Kidney (tissue), 22 donors: ENCODE measurements at places on chromosomes 4 and X. TPM values are rescaled to one million over a fixed set of nuclear protein-coding genes. Genes with fewer than 3 reads are reported as not detected.

GRCh38 chr4:48801016-48801715, 21.1 kb upstream of the FRYL start:
- no peaks in the 10 kb centered on the region for H3K4me1 ChIP-seq
- H3K36me3 ChIP-seq: no peaks in the 10 kb centered on the region
- H3K27ac ChIP-seq: no peak overlapping the region
- H3K4me3 ChIP-seq: no peak overlapping the region

GRCh38 chr4:48979914-48980579, 6.0 kb upstream of the CWH43 start:
- no peak overlapping the region for H3K4me3 ChIP-seq
- DNase-seq: no peak
- H3K27me3 ChIP-seq: no peaks in the 10 kb centered on the region

GRCh38 chr4:86560447-86560846, 33.7 kb upstream of the PTPN13 start:
- H3K27ac ChIP-seq: no peak overlapping the region
- H3K27me3 ChIP-seq: no peaks in the 10 kb centered on the region
- no peaks in the 10 kb centered on the region for H3K36me3 ChIP-seq

GRCh38 chrX:38379088-38379487, 26.7 kb downstream of the OTC start:
- no peak overlapping the region for H3K27ac ChIP-seq
- DNase-seq: no peak
- no peak overlapping the region for H3K4me3 ChIP-seq
- no peaks in the 10 kb centered on the region for H3K4me1 ChIP-seq

DNA sequence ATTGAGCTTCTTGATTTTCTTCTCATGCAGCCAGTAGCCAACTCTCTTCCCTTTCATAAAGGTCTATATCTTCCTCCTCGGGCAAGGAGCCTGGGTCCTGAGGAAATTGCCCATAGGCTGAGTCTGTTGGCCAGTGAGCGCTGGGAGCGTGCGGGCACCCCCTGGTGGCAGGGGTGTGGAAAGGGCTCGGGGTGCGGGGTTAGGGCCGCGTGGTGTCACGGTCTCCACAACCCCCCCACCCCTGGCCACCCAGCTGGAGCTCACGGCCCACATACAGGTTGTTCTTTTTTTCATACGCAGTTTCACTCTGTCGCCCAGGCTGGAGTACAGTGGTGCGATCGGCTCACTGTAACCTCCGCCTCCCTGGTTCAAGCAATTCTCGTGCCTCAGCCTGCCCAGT, 13.1 kb downstream of the RBM10 start:
- no peak for DNase-seq
- no peak overlapping the region for H3K4me3 ChIP-seq
- H3K27ac ChIP-seq: no peak overlapping the region
- H3K4me1 ChIP-seq: no peaks in the 10 kb centered on the region
- H3K36me3 ChIP-seq: no peaks in the 10 kb centered on the region
- H3K27me3 ChIP-seq: no peaks in the 10 kb centered on the region

RADX gene
- 4.7 TPM for total RNA-seq

GRCh38 chrX:139642241-139642927, 65.6 kb downstream of the MCF2 start:
- no peaks in the 10 kb centered on the region for H3K36me3 ChIP-seq
- H3K27me3 ChIP-seq: peaks cover 1% of the 10 kb centered on the region
- DNase-seq: peak; percentile 12

DNA sequence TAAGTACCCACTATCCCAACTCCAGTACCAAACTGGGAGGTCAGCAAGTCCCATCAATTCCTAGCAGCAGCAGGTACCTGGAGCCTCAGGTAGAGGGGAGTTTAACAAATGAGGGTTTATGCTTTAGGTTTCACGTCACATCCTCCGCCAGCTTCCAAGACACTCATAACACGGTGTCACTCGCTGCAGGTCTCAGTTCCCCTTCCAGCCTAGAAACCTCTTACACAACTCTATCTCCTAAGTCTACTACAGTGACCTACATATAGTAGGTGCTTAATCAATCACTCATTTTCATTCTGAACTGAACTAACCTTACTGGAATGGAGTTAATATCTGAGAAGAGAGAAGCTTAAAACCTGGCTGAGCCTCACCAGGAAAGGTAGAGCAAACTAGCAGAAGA, 96.0 kb downstream of the EFHC2 start:
- H3K27ac ChIP-seq: no peak overlapping the region
- H3K4me1 ChIP-seq: no peaks in the 10 kb centered on the region
- DNase-seq: no peak
- no peaks in the 10 kb centered on the region for H3K27me3 ChIP-seq

MSANTD1 gene
- total RNA-seq: 0.91 TPM

DNA sequence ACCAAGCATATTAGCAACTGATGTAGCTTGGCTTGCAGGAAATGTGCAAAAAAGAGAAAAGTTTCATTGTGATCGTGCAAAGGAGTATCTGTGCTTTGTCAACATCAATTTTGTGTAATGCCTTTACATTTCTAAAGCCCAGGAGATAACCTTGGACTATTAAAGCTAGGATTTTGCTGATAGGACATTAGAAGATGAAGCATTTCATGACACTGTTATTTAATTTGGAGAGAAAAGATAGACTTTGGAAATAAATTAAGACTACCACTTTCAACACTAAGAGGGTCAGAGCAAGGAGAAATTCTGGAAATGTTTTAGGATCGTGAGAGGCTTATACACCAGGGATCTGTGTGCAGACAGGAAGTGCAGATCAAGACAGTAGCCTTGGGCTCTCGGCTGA, 120.6 kb upstream of the MID1 start:
- H3K4me3 ChIP-seq: no peak overlapping the region
- no peak overlapping the region for H3K27ac ChIP-seq
- peaks cover 2% of the 10 kb centered on the region for H3K27me3 ChIP-seq
- H3K4me1 ChIP-seq: no peaks in the 10 kb centered on the region

- H3K27ac ChIP-seq: no peak overlapping the region
- H3K4me3 ChIP-seq: no peak overlapping the region
- no peak for DNase-seq
- H3K27me3 ChIP-seq: no peaks in the 10 kb centered on the region
Measured at GRCh38 chr4:113675731-113676697, 85.5 kb downstream of the CAMK2D start.

GRCh38 chrX:132169554-132169953, 41.7 kb upstream of the FRMD7 start:
- H3K27me3 ChIP-seq: peaks cover 4% of the 10 kb centered on the region
- H3K4me1 ChIP-seq: no peaks in the 10 kb centered on the region
- H3K27ac ChIP-seq: no peak overlapping the region

CXCL6 gene
- total RNA-seq: 8.2 TPM

DNA sequence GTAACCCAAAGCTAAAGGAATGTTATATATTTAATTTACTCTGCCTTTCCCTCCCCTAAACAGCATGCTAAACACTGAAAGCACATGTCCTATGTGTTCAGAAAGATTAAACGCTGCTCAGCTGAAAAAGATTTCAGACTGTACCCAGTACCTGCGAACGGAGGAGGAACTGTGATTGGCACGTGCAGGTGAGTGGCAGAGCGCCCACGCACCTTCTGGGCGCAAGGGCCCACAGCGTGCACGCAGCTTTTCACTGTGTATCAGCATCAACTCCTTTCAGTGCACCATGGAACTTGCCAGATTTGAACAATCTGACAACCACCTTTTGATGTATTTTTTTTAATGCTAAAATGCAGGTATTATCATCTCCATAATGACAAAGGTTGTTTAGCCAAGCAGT, 87.7 kb downstream of the RFC1 start:
- no peak overlapping the region for H3K27ac ChIP-seq
- no peak overlapping the region for H3K4me3 ChIP-seq
- H3K27me3 ChIP-seq: no peaks in the 10 kb centered on the region
- peaks cover 9% of the 10 kb centered on the region for H3K36me3 ChIP-seq
- no peak for DNase-seq
- H3K4me1 ChIP-seq: no peaks in the 10 kb centered on the region

GRCh38 chrX:119885554-119886428, 9.9 kb upstream of the AKAP14 start:
- no peak for DNase-seq
- H3K27me3 ChIP-seq: no peaks in the 10 kb centered on the region
- H3K4me3 ChIP-seq: no peak overlapping the region
- no peaks in the 10 kb centered on the region for H3K4me1 ChIP-seq
- no peaks in the 10 kb centered on the region for H3K36me3 ChIP-seq

HOPX gene
- 17.6 TPM for total RNA-seq
